Stimulated activated CD8-positive, alpha-beta memory T cell treated with anti-CD3 and anti-CD28 coated beads, Interleukin-15, amount 100 ng/mL, for 1 hour (primary cell): ENCODE measurements at places on chromosomes 3 and 15.

DNA sequence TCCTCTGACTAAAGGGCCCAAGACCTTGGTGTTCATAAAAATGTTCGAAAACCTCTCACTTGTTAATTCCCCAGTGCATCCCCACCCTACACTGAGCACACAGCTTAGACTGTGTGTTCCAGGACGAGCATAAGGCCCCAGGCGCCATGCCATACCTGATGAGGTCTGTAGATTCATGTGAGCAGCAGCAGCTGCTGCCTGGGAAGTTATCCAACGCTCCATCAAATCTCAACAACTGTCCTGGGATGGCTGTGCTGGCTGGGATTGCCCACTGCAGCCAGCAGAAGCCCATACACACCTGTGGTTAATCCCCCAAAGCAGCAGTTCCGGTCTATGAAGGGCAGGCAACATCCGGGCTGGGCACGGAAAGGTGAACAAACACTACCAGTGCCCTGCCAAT is 391.2 kb downstream of the IL20RB start:
- DNase-seq, result no peak

- no peak for DNase-seq
Measured at GRCh38 chr3:114615523-114616085, 321.8 kb downstream of the TIGIT start.

- no peak for DNase-seq
Measured at GRCh38 chr3:189582179-189582578, 49.0 kb upstream of the TP63 start.

DNA sequence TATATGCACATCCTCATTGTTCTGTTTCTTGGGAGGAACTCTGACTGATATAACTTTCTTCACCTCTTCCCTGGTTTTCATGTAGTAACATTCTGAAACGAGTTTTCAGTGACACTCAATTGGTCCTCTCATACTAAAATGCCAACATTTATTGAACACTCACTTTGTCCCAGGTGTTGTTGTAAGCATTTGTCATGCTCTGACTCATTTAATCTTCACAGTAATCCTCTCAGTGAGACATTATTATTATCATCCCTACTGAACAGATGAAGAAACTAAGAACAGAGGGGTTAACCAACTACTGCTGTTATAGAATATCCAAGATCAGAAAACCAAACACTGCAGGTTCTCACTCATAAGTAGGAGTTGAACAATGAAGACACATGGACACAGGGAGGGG is 94.1 kb upstream of the MRPL3 start:
- no peak for DNase-seq

DNA sequence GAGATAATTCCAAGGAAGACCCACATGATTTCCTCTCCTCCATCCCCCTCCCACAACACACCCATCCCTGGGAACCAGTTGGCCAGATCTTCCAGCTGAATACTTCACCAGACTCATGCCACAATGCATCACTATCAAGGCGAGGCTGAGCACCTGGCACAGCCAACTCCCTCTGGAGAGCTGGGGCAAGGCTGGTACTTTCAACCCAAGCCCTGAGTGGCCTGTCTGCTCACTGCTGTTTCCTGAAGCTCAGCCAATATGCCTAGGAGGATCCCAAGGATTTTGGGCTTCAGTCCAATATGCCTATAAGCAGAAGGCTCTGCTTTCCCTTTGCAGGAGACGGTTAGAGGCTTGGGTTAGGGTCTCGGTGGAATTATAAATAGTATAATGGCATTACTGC is 90.9 kb upstream of the NEO1 start:
- no peak for DNase-seq

GRCh38 chr15:28107111-28107903 is 8.2 kb upstream of the OCA2 start:
- no peak for DNase-seq

DNA sequence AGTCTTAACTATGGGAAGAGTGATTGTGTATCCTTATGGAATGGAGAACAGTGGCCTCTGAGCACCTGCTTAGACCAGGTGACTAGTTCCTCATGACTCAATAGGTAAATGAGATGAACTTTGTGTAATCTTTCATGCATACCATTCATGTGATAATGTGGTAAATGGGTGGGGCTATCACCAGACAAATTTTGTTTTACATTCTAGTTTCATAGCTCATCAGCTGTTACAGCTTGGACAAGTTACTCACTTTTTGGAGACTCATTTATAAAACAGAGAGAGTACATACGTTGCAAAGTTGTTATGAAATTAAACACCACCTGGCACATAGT is 103.7 kb upstream of the TGFBR2 start:
- no peak for DNase-seq

DNA sequence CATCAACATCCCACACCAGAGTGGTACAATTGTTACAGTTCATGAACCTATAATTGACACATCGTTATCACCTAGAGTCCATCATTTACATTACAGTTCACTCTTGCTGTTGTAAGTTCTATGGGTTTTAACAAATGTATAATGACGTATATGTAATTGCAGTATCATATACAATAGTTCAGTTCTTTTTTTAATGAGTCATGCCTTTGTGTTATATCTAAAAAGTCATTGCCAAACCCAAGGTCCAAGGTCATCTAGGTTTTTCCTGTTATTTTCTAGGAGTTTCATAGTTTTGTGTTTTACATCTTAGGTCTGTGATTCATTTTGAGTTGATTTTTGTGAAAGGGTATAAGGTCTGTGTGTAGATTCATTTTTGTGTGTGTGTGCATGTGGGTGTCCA is 160.9 kb upstream of the GALNT15 start:
- DNase-seq, result no peak

GRCh38 chr3:136916223-136916622 is 41.6 kb upstream of the IL20RB start:
- no peak for DNase-seq

- DNase-seq, result no peak
Measured at GRCh38 chr15:64110950-64111678, 15.3 kb downstream of the SNX1 start.

GRCh38 chr15:32866454-32867312 is 148.9 kb downstream of the GREM1 start:
- no peak for DNase-seq

- DNase-seq, result no peak
Measured at GRCh38 chr3:178184833-178185232, 351.4 kb upstream of the KCNMB2 start.

- DNase-seq, result no peak
Measured at GRCh38 chr3:140148824-140149390, 213.9 kb downstream of the CLSTN2 start.

- DNase-seq, result no peak
Measured at GRCh38 chr3:101963902-101964362, 114.6 kb downstream of the NFKBIZ start.

DNA sequence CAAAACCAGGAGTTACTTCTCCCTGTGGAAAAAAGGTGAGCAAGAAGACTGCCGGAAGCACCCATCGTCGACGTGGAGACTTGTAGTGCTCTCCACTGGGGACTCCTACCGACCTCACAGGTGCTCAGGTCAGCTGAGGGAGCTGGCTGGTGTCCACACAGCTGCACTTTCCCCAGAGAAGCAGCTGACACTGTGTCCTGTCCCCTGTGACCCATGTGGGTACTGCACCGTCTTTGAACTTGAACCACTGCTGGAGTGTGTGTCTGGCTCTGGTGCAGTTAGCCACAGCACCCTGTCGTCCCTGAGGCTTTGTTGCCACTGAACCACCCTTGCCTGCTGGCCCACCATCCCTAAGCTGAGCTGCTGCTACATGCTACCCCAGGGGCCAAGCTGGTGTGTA is 270.8 kb downstream of the CACNA2D3 start:
- DNase-seq, result no peak

- no peak for DNase-seq
Measured at GRCh38 chr3:107644631-107645030, 121.9 kb downstream of the BBX start.

- DNase-seq, result no peak
Measured at GRCh38 chr15:67777773-67778172, 47.5 kb upstream of the SKOR1 start.

DNA sequence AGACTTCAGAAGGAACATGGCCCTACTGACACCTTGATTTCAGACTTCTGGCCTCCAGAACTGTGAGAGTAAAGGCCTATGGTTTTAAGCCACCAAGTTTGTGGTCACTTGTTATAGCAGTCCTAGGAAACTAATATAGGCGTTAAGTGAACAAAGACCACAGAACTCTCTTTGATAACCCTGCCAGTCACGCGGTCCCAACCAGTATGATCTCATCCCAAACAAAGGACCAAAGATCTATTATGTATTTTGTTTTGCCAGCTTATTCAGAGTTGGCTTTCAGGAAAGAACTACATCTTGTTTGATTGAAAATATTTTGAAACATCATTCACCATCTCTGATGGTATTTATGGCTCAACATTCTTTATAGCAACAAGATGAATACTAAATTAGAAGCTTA is 294.4 kb upstream of the SLCO3A1 start:
- DNase-seq, result no peak

DNA sequence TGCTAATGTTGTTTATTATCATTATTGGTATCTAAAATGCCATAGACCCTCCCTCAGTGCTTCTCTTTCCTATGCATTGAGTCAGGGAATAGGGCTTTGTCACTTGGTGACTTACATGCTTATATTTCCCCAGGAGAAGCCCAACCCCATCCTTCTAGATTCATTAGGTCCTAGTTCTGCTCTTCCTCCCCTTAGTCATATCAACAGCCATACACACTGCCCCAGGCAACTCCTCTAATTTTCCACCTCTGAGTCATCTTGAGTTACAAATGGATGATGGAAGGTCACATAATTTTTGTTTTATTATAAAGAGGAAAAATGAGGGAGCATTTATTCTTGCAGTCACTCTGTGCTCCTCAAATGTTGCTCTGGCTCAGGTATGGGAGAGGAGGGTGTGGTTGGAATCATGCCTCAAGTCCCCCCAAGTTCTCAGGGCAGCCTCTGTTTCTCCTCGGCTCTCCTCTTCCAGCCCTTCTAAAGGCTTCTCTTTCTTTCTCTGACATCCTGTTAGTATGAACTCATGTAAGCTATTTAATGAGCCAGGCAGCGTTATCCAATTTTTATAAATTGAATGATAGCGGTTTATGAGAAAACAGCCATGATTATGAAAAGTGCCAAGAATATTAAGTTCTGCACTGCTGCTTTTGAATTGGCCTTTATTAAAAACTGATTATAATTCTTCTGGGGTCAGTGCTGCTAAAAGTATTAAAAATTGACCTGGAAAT is 45.6 kb upstream of the FSTL1 start:
- no peak for DNase-seq

GRCh38 chr3:189797103-189797750 is 166.0 kb downstream of the TP63 start:
- DNase-seq, result no peak

DNA sequence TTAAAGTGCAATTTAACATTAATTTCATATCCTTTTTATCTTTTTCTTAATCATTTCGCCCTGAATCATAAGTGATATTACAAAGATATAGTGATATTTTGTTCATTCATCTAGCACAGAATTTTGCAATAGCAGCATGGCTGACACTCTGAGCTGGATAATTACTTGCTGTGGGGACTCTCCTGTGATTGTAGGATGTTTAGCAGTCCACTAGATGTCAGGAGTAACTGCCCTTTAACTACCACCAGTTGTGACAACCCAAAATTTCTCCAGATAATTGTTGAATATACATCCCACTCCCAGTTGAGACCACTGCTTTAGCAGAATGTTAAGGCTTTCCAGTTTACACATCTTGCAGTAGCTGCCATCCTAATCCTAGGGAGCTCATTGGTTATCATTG is 196.8 kb upstream of the MBNL1 start:
- no peak for DNase-seq

DNA sequence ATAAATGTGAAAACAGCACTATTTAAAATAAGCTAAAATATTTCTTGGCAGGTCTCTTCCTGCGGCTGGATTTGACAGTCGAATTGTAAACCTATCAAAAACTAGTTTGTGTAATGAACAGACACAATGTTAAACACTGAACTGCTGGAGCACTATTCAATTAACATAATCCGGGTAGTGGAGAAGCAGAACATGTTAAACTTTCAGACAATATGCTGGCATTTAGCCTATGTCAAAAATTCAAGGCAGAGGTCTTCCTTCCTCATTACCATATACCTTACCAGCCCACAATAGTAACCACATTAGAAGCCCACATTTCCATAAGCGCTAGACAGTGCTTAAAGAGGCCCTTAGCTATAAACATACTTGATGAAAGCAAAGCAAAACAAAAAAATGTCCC is 1042.9 kb downstream of the ROBO1 start:
- DNase-seq, result no peak

DNA sequence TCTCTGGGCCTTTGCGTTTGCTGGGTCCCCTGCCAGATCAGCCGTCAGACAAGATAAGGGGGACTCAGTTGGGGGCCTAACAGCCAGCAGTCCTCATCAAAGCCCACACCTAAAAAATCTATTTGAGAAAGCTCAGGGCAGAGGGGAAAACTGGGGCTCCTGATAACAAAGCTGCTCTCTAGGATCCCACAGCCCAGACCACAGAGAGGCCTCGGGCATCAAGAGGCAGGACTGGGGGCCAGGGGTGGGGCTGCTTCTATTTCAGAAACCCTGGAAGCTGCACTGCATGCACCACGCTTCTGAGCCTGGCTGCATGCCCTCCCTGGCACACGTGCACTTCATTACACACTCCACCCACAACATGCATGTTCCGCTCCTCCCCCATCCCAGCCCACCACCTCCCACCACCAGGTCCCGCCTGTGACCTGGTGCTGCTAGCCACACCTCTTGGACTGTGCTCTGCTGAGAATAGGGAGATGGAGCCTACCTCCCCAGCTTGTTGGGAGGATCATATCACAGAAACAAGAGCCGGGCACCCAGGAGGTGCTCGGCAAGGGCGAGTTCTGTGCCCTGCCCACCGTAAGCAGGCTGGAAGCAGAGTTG is 26.6 kb downstream of the FBLN2 start:
- no peak for DNase-seq

- DNase-seq, result no peak
Measured at GRCh38 chr3:39631136-39631535, 163.7 kb downstream of the MOBP start.

GRCh38 chr3:31357451-31357850 is 175.3 kb upstream of the STT3B start:
- no peak for DNase-seq

DNA sequence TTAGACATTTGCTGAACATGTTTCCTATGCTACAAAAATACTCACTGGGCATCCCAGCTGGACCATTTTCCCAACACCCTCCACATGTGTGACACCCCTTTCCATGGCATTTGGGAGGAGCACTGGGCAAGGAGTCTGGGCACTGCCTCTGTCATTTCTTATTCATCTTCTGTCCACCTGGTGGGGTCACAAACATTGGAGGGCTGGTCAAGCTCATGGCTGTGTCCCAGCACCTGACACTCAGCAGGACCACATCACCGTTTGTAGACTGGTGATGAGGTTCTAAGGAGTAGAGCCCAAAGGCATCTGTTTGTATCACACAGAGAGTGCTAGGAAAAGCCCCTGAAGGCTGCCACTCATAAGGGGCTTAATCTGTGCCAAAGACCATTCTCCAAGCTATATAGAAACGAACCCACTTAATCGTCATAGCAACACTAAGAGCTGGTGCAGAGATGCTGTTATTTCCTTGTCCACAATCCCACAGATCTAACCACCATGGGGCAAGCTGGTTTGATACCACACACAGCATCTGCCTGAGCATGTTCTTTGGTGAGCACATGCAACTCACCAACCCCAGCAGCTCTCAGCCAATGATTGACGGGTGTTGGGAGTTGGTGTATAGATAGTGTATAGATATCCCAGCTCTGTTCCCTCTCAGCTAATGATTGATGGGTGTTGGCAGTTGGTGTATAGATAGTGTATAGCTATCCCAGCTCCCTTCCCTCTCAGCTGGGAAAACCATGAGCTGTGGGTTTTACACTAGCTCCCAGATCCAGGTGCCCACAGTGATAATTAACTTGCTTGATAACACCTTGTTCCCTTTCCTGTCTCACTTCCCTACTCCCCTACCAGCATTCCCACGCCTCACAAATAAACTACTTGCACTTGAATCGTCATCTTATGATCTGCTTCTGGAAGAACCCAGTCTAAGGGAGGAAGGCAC is 42.7 kb upstream of the ATP2B2 start:
- no peak for DNase-seq
